NCI-H2081 (cell line): ENCODE measurements at places on chromosomes 16 and 17.

DNA sequence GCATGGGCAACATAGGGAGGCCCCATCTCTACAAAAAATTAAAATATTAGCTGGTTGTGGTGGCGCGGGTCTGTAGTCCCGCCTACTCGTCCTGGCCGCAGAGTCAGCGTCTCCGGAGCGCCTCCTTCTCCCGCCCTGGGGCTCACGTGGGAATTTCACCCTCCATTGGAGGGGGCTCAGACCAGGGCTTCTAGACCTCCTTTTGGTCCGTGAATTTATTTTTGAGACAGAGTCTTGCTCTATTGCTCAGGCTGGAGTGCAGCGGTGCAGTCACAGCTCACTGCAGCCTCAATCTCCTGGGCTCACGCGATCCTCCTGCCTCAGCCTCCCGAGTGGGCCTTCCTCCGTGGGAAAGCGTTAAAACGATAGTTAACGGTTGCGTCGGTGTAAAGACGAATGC, 394 bp upstream of the NME4 start:
- peak; percentile 45 for DNase-seq

GRCh38 chr17:63434951-63435571, 11.0 kb downstream of the CYB561 start:
- DNase-seq, result peak; percentile 27

DNA sequence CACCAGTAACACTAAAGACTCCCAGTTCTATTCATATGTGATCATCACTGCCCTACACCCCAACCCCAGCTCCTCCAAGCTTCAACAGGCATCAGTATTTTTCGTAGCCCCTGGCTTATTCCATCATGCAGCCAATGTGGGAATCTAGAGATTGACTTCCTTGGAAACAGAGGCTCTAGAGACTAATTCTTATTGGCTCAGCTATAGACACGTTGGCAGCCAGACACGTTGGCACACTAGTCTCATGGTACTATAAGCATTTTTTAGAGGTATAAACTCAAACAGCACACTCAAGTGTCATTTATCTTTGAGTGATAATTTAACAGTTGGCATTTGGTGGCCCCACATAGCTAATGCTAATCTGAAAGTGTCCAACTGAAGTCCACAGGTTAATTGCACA, 44.4 kb upstream of the CDR2 start:
- no peak for DNase-seq

DNA sequence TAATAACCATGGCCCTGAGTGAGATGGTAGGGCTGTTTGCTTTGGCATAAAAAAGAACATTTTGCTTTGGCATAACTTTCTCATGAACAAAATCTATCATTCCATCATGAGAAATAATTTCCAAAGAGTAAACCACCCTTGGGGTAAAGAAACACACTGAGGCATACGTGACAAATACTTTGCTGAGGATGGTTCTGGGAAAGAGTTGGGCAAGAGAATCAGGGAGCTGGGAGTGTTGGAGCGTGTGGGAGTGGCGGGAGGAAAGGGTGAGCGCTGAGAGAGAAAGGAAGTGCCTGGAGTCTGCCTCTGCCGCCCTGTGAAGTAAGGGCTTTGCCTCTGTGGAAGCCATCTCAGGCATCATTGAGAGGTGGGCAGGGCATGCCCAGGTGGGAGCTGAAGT, 60.2 kb upstream of the ARHGAP44 start:
- DNase-seq, result no peak

- no peak for DNase-seq
Observed at GRCh38 chr17:56629531-56630075, 36.1 kb downstream of the NOG start.

- no peak for DNase-seq
Observed at GRCh38 chr17:8015236-8015956, 13.0 kb downstream of the GUCY2D start.

DNA sequence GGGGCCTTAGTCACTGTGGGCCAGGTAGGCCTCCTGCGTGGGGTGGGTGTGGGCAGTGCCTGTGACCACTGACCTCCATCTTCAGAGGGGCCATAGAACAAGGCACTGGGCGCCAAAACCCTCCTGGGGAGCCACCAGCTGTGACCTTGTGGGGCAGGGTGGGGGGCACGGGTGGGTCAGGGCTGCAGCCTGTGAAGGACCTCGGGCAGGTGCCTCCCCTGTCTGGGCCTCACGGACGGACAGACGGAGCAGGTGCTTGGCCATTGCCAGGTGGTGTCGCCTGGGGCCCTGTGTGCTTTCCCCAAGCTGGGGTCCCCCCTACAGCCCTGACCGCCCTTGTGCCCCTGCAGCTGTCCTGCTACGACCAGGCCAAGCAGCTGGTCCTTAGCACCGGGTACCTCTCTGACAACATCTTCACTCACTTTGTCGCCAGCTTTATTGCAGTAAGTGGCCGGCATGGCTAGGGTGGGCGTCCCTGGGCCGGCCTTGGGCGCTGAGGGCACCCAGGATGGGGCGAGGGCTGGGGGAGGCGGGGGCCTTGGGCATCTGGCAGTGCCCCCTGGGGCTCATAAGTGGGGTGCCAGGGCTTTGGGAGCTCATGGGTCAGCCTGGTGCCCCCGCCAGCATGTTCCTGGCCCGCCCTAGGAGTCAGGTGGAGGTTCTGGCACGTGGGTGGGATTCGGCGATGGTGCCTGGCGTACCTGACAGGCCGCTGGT, 5.1 kb downstream of the SLC25A10 start:
- no peak for DNase-seq

DNA sequence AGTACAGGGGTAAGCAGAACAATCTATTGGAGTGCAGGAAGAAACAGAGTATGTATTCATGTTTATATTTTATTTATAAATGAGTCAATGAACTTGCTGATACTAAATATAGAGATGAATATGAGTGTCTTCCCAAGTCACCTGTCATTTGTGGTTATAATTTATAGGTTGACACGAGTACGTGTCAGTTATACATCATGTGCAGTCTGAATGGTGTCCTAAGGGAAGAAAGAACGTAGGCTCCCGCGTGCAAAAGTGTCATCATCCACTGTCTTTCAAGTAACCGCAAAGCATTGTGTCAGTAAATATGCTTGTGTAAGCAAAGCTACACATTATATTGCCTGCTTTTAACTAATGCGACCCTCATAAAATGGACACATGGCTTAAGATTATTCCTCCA, 786.1 kb downstream of the KCNJ2 start:
- no peak for DNase-seq

DNA sequence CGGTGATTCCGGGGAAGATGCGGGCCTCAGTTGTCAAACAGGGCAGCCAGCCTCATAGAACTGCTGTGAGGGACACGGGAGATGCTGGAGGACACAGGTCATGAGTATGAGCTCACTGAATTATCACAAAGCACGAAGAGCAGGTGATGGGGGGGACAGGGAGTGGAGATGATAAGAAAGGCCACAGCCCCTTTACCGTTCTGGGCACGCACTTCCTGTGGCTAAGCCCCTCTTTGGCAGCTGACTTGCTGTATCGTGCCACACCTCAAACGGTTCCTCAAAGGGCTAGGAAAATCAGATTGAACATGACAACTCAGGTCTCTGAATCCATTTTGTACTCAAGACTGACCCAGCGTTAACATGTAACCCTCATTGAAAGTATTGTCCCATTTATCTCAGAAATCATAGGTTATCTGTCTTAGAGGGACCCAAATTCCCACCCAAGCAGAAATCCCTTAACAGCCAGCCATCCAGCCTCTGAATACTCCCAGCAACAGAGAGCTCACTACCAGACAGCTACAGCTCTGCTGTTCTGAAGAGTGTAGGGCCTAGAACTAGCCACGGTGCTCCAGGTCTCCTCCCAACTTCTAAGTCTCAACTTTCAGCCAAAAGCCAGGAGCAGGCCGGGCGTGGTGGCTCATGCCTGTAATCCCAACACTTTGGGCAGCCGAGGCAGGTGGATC, 5.0 kb upstream of the SRL start:
- DNase-seq, result no peak

DNA sequence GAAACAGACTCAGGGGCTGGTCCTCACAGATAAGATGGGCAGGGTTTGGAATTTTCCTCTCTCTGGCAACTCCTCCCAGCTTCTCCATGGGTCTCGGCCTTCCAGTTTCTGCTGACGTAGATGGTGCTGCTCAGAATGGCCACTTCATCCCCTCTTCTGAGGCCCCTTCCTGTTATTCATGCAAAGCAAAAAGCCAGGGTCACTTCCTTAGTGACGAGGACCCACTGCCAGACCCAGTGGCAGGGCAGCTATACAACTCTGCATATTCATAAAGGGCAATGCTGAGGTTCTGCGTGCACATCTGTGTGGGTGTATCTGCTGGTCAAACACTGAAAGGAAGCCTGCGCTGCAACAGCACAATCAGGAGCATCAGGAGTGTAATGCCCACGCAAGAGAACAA, 108.8 kb downstream of the WSCD1 start:
- DNase-seq, result no peak

DNA sequence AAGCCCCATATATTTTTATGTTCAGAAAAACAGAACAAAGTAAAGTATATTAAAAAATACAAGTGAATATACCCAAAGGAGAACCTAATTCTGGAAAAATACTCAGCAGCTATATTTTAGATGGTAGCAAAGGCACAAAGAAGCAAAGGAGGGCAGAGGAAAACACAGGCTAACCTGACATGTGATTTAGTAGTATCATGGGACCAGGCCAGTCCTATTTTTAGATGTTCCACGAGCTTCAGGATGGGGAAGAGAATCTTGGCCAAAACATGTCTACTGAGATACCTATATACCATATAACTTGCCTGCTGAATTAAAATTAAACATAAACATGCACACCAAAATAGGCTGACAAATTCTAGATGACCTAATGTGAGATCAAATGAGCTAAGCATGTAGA, 32.9 kb downstream of the SMYD4 start:
- no peak for DNase-seq

DNA sequence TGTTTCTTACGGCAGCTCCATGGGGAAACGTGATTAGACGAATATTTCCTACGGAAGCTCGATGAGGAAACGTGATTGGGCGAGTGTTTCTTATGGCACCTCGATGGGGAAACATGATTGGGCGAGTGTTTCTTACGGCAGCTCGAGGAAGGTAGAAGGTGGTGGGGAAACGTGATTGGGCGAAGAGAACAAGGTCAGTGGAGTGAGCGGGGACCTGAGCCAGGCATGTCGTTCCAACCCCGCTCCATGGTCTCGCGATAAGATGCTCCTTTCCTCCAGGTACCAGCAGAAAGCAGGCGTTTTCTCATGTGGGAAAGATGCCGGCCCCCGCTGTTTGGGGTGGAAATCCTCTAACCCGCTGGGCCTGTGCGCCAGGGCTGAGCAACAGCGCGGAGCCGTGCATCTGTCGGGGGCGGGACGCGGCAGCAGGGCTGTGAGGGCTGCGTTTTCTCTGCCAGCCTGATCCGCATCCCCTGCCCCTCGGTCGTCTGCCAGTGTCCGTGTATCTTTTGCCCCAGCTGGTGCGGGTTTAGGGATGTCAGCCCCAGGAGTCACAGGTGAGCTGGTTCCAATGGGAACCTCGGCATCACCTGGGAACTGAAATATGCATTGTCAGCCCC, 25.6 kb upstream of the DOC2B start:
- no peak for DNase-seq

GRCh38 chr17:36876966-36877365, 60.3 kb upstream of the LHX1 start:
- no peak for DNase-seq

- no peak for DNase-seq
Observed at GRCh38 chr17:19769946-19770652, 22.0 kb upstream of the ALDH3A1 start.

- DNase-seq, result no peak
Observed at GRCh38 chr17:80791758-80792284, 199.8 kb upstream of the CHMP6 start.

GRCh38 chr16:58513874-58514273, 1.4 kb upstream of the SETD6 start:
- DNase-seq, result no peak

- DNase-seq, result peak; percentile 20
Observed at GRCh38 chr17:76738468-76738850, 540 bp downstream of the MFSD11 start.

DNA sequence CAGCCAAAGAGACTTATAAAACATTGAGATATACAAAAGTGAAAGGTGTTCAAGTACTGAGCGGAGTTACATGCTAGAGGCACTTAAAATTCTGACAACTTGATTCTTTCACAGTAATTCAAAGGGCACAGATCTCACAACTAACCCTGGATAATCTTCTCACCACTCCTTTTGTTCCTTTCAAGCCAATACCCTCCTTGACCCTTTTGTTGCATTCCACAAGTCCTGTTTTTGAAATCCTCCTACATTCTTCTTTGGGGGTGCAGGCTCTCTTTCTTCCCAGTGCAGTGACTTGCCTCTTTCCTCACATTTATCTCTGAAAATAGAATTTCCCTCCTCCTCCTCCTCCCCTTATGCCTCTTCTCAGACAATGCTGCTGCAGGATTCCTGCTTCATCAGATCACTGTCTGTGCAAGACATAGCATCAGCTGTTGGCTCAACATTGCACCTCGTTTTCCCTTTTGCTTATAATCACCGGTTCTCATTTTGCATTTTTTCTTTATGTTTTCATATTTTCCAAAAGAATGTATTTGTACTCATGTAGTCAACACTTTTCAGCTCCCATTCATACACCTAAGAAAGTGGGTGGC, 199.3 kb downstream of the CDH8 start:
- no peak for DNase-seq

DNA sequence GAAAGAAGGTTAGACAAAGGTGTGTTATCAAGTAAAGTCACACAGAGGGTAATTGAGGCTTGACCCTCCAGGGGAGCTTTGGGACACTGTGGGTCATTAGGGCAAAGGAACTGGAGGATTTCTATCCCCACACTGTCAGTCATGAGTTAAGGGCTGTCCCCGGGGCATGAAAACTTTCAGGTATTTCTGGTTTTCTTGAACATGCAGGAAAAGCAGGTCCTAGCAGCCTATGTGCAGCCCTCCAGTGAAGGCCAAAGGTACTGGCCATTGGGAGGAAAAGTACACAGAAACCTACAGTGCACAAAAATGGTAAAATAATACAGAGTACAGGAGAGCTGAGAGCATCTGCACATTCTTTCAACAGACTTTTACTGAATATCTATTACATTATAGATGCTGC, 44.4 kb upstream of the SCNN1B start:
- no peak for DNase-seq

DNA sequence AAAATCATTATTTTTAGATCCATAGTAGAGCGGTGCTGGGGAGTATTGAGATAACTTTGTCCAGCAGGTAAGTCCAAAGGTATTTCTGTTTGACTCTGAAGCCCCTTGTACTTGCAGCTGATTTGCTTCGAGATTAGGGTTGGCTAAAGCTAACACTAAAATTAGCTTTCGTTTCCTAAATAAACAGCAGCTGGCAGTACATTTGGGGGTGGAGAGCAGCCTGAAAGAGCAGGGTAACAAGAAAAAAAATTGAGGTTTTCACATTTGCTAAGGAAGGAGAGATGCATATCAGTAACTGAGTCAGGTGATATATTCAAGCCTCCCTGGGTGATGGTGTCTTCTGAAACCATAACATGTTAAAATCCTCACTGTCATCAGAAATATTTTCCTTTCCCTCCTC, 37.4 kb upstream of the TMC5 start:
- DNase-seq, result no peak

- DNase-seq, result peak; percentile 85
Observed at GRCh38 chr17:80035937-80036714, at the start of gene CCDC40. Gene CCDC40 (plus strand): TSS chr17:80036642. CDS start chr17:80036663, 21 bp downstream.
